GM23248 (cell line): ENCODE measurements at places on chromosomes 5 and 9.
A peak's percentile ranks its signal among the peaks of the same experiment; 100 is the strongest.

- DNase-seq, result no peak
Measured at GRCh38 chr5:148915224-148915817, 88.9 kb downstream of the ADRB2 start.

DNA sequence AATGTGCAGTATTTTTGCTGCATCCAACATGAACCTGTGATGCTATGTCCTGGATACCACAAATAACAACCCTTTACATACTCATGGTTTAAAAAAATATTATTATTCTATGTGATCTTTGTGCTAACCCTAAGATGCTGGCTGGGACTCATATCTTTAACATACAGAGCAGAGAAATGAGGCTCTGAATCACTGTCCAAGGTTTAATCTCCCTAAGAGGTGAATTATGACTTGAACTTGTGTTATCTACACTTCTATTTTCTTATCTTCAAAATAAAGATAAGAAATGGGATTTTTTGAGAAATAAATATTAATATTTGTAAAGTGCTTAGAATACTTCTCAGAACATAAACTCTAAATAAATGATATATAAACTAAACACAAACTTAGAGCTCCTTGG is 68.8 kb upstream of the GRIA1 start:
- no peak for DNase-seq

DNA sequence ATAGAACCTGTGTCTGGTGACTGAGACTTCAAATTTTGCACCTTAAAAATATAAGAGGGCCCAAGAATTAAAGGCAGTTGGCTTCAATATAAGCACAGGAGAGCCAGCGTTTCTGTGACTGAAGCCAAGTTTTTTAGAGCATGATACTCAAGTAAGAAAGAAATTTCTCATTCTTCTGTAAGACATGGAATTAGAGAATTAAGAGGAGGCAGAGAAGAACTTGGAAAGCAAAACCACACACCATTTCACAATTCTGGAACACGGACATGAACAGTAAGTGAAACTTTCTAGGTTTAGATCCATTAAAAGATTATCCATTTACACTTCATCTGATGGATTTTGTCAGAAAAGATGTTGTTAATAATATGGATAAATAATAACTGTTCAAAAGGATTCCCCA is 8.9 kb upstream of the AGXT2 start:
- DNase-seq, result peak; percentile 17

DNA sequence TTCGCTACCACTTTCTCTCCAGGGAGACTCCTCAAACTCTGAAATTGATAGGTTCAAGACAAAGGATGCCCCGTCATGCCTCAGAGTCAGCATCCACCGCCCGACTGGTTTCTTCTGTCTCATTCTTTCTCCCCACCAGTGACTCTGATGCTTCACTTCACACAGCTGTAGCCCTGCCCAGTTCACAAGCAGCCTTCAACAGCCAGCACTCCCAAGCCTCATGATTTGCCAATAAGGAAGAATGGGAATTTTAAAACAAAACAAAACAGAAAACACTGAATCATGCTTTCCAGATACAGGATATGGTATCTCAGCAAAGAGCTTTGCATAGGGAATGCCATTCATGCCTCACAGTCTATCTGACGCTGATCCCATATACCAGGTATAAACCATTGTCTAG is 371.2 kb upstream of the RORB start:
- DNase-seq, result no peak

DNA sequence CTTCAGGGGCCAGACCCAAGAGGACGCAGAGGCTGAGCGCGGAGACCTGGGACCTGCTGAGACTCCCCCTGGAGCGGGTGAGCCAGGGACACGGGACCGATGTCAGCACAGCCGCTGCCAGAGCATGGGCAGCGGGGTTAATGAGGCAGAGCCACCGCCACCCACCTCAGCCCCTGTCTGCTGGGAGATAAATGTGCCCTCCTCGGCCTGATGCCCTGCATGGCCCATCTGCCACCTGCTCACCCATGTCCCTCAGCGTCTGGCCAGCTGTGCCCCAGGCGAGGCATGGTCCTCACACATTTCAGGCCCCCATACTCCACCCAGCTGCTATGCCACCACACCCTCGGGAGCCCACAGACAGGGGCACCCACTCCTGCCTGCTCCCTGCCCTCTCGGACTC is 14.9 kb downstream of the DNLZ start:
- DNase-seq, result no peak

DNA sequence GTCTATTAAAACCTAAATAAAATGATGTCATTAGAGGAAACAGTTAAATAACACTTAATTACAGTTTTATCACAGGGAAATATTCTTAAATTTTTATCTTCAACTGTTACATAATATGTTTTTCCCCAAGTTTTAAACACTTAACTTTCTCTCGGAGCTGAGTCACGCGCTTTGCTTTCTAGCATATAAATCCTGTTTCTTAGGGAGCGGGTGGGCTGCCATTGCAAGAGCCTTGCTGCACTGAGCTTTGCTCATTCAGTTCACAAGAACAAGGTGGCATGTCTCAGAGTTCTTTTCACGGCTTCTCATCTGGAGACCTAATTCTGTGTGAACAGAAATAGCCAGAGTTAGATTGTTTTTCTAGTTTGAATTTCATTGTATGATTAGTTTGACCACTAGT is 166.1 kb downstream of the ZSWIM6 start:
- no peak for DNase-seq

- DNase-seq, result no peak
Measured at GRCh38 chr5:41109186-41109585, 38.0 kb upstream of the MROH2B start.

- no peak for DNase-seq
Measured at GRCh38 chr9:79975621-79976256, 404.0 kb downstream of the TLE4 start.
